CD4-positive, alpha-beta T cell treated with Interferon gamma for 1 hour (primary cell): ENCODE measurements at places on chromosomes 3 and 15.

- no peak for DNase-seq
Observed at GRCh38 chr3:185866555-185866954, 41.7 kb upstream of the IGF2BP2 start.

DNA sequence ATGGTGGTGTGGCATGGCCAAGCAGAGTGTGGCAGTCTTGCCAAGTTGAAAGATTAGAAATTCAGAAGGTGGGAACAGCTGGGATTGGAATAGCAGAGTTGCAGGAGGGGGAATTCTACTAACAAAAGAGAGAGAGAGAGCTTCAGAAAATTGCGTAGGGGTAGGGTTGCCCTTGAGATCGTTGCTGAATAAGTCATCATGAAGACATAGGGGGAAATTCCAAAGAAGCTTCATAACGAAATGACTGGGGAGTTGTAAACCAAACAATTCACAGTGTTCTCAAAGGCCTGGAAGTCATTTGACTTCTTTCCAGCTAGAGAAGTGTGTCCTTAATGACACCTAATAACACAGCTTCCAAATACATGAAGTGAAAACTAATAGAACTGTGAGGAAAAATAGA, 26.3 kb upstream of the TIPARP start:
- DNase-seq, result no peak

- no peak for DNase-seq
Observed at GRCh38 chr3:102143536-102143935, 291.3 kb upstream of the ZPLD1 start.

DNA sequence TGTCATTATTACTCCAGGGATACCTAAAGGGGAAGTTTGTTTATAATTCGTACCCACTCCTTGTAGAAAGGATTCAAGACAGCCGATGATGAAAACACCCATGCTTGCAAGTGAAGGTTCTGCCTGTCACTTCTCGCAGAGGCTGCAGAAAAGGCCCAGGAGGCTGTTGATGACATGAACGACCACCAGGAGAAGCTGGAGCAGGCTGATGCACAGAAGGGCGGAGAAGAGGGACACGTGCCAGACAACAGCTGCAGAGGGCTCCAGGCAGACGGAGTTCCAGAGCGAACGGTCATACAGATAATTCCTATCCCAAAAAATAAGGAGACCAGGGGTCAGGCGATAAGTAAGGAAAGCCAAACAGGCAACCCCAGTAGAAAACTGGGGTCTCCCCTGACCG, 5.7 kb upstream of the DYNLT2B start:
- no peak for DNase-seq

DNA sequence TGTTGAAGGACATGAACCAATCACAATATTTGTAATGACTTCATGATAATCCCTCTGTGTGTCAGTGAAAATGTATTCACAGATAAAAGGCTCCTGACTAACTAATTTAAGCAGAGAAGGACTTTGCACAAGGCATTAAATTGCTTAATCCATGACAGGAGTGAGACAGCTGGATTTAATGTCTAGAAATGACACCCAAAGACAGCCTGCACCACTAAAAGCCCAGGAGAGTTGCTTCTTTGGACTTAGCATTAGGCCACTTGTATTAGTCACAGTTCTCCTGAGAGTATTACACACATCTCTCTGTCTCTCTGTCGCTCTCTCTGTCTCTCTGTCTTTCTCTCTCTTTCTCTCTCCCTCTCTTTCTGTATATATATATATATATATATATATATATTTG, 180.4 kb downstream of the GOLGA8K start:
- no peak for DNase-seq

DNA sequence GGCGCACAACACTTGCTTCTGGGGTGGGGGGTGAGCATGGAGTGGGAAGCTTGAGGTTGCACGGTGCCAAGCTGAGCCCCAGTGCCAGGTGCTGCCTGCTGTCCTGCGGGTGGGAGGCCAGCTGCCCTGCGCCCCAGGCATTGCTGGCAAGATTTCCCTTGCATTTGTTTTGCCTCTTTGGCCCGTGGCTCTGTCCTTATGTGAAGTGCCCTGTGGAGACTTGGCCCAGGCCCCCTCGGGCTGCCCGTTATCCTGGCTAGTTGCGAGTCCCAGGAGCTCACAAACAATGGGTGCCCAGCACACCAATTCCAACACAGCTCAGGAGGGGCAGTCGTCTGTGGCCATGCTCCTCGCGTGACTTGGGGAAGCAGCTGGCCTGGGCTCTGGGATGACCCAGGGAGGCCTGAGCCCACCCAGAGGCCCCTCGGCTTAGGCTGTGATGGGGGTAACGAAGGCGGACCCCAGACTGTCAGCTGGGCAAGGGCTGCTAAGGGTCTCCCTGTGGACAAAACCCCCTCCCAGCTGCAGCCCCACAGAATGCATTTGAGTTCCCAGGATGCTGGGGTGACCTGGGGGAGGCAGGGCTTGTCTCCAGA, 5.9 kb downstream of the C3orf22 start:
- DNase-seq, result no peak

DNA sequence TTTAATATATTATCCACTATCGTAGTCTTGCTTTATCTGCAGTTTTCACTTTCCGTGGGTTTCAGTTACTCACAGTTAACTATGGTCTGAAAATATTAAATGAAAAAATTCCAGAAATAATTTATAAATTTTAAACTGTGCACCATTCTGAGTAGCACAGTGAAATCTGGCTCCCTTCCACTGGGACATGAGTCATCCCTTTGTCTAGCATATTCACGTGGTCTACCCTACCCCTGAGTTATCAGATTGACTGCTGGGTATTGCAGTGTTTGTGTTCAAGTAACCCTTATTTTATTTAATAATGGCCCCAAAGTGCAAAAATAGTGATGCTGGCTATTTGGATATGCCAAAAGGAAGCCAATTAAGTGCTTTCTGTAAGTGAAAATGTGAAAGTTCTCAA, 539.5 kb upstream of the AGTR1 start:
- no peak for DNase-seq

DNA sequence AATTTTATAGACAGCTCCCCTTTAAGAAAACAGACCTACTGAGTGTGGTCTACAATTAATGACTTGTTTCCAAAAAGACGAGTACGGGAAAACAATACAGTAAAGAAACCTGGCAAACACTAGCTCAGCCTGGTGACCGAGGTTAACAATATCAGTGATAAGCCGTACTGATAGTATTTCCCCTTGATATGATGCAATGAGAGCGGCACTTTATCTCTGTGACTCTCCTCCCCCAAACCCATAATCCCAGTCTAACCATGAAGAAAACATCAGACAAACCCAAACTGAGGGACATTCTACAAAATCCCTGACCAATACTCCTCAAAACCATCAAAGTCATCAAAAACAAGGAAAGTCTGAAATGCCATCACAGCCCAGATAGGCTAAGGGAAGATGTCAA, 8.2 kb downstream of the DENND4A start:
- DNase-seq, result no peak

GRCh38 chr3:57948080-57948671, 60.0 kb upstream of the FLNB start:
- DNase-seq, result no peak

GRCh38 chr3:38204599-38205471, 39.5 kb downstream of the OXSR1 start:
- no peak for DNase-seq

- no peak for DNase-seq
Observed at GRCh38 chr15:75661100-75661755, 13.5 kb downstream of the SNX33 start.

DNA sequence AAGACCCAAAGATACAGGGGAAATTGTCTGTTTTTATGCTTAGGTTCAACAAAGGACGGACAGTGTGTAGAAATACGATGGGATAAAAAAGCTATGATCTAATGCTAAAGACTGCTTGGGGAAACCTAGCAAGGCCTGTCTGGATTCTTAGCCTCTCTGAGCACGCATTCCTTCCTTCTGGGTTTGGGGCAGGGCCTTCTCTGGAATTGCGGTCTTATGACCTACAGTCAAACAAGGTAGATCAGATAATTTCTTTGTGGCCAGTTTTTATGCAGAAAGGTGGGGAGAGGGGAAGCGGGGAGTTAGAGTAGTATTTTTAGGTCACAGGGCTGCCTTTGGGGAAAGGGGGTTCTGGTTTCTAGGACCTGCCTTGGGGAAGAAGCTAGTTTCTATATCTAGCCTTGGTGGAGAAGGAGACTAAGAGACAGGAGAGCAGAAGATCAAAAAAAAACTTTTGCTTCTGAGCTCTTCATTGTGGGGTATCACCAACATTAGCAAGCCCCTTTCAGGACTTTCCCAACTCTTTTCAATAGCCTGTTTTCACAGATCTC, 39.1 kb upstream of the LIPC start:
- DNase-seq, result no peak

DNA sequence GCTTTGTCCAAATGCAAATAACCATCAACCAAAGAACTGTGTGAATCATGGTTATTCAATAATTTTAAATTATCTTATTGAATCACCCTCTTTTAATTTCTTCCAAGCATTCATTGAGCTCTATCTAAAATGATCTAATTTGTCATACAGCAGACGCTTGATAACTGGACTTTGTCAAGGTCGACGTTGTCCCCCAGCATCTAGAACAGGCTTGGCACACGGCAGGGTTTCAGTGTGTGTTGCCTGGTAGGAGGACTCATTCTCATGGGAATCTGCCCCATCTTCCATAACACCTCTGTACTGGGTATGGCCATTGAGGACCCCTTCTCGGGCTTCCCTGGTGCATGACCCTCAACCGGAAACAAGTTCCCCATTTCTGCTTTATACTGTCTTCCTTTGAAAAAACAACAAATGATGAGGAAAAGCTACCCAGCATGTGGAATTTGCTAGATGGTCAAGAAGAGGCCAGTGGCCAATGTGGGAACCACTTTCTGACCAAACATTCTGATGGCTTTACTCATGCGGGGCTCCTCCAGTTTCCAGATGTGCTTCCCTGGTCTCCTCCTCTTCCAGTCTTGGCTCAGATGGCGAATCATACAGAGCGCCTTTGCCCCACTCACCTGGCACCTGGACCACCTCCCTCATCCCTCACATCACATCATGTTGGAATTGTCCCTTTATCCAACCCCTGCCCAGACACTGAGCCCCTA, 41.7 kb upstream of the SEC22A start:
- DNase-seq, result no peak

GRCh38 chr3:15205934-15206661, at the start of gene CAPN7:
TSS of gene CAPN7 (plus strand) at chr3:15206246. CDS start at chr3:15206496, 250 bp downstream.
- DNase-seq, result peak; percentile 96

- DNase-seq, result peak; percentile 66
Observed at GRCh38 chr3:122697952-122698620, 17.4 kb downstream of the PARP14 start.

DNA sequence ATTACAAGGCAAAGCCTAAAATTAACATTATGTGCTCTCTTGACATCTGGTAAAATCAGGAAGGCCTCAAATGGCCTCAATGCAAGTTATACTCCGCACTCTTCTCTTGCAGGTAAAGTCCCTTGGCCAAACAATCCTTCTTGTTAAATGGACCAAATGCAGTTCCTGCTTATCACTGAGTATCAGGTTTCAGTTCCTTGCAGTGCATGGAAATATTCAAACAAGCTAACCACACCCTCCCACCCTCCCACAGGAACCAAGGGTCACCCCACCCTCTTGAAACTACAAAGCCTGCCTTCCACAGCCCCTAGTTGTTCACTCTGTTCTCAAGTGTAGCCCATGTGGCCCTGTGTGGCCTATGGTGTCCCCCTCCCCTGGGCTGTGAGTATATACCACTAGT, 171.9 kb upstream of the CADPS start:
- DNase-seq, result no peak

GRCh38 chr3:153760948-153761347, 360.2 kb upstream of the ARHGEF26 start:
- DNase-seq, result no peak

- no peak for DNase-seq
Observed at GRCh38 chr3:187022403-187023029, 92.2 kb downstream of the ST6GAL1 start.

- no peak for DNase-seq
Observed at GRCh38 chr15:100763835-100764750, 115.5 kb upstream of the ALDH1A3 start.

DNA sequence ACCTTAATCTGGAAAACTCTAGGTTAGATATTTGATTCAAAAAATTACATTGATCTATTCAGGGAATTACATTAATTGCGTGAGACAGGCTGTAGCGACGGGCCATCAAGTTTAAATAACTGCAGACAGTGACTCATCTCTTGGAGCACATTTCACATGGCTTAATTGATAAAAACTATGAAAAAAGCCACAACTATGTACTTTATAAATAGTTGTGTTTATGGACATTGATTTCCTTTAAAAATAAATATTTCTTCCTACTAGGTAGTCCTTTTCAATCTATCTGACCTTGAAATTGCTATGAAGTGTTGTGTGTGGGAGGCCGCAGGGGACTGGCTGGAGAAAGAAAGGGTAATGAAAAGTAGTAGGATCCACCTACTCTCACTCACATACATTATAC, 157.8 kb downstream of the IL1RAP start:
- DNase-seq, result no peak

- no peak for DNase-seq
Observed at GRCh38 chr15:93239591-93239990, 150.6 kb upstream of the RGMA start.

GRCh38 chr3:193638833-193639232, 45.8 kb downstream of the OPA1 start:
- DNase-seq, result no peak

DNA sequence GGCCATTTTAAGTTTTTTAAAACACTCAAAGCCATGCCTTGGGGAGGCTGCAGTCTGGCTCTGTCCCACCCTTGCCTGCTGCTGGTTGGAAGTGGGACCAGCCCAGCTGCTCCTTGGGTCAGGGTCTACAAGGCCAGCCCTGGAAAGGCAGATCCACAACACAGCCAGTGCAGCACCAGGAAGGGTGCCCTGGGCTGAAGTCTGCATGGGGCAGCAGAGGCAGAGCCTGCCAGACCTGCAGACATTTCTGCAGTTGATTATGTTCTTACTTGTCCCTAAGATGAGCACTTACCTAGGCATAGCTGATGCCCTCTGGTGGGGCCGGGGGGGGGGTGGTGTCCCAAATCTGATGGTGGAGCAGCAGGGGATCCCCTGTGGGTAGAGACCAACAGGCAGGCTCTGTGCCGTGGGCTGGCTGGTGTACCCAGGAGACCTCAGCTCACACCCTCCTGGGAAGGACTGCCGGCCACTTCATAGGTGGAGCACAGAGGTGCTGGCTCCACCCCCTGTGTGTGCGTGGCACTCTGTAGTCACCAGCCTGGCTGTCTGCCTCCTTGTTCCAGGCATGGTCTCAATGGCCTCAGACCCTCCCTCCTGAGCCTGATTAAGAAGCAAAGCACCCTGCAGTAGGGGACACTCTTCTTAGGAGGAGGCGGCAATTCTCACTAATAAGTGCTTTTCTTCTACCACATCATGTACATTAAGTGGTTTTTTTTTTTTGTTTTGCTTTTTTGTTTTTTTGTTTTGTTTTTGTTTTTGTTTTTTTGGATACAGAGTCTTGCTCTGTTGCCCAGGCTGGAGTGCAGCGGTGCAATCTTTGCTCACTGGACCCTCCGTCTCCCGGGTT, 97.4 kb upstream of the KLF13 start:
- peak; percentile 27 for DNase-seq

- DNase-seq, result no peak
Observed at GRCh38 chr3:177158461-177158860, 38.8 kb downstream of the TBL1XR1 start.

GRCh38 chr3:138078901-138079344, 36.5 kb downstream of the DZIP1L start:
- peak; percentile 29 for DNase-seq
